ENCODE measurements at places on chromosomes 5 and 9.

DNA sequence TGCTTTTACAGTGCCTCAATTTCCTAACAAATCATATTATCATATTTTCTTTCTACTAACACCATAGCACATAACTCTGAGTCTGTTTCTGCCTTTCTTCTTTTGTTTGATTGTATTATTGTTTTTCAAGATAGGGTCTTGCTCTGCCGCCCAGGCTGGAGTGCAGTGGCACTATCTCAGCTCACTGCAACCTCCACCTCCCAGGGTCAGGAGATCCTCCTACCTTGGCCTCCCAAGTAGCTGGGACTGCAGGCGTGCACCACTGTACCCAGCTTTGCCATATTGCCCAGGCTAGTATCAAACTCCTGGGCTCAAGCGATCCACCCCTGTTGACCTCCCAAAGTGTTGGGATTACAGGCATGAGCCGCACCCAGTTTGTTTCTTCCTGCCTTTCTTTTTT, 18.7 kb downstream of the PAIP2 start:
- DNase-seq = no peak

DNA sequence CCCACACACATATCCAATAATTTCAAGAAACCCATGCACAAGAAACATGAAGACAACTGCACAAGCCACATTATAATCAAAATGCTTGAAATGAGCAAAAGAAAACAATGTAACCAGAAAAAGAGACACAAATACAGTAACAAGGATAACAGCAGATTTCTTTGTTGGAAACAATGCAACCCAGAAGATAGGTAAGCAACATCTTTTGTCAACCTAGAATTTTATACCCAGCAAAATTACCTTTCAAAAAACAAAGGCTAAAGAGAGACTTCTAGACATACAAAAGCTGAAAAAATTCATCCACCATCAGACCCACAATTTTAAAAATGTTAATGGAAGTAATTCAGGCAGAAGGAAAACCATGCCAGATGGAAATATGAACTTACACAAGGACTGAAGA, 5.0 kb upstream of the COL23A1 start:
- DNase-seq = no peak

DNA sequence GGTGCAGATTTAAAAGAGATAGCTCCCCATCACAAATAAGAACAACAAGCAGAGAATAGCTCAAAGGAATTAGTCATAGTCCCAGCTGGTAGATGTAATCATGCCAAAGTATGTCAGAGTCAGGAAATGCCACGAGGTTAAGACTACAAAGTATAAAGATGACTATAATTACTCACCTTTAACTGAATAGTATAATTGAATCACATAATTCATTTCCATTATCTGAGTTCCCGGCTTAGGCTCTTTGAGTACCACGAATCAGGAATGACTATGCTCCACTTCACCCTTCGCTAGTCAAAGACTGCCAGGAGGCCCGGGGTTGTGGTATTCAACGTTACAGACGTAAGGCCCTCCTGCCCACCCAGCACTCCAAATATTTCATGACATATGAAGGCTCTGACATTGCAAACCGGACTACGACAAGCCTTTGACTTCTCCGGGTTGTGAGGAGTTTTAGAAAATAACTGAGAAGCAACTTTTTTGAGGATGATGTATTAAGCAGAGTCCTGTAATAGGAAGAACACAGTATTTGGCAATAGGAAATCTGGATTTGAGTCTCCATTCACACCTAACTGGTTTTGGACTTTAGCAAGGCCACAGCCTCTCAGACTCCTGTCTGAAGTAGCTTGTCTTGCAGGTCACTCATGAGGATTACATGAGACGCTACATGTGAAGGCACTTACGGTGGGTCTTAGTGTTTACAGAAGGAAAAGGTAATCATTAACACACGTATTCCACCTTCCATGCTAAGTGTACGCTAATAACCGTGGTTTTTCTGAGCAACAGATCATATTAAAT, 64.6 kb downstream of the ENC1 start:
- DNase-seq = no peak

- DNase-seq = no peak
Observed at GRCh38 chr9:4197548-4197947, 102.3 kb downstream of the GLIS3 start.

GRCh38 chr5:107043665-107044064, 627.1 kb downstream of the EFNA5 start:
- DNase-seq = no peak

GRCh38 chr5:58224661-58225060, 235.2 kb downstream of the PLK2 start:
- DNase-seq = no peak

- no peak for DNase-seq
Observed at GRCh38 chr5:172869691-172870090, 35.6 kb downstream of the ERGIC1 start.

All from left forelimb (tissue), 1 donor.